ENCODE measurements at places on chromosomes 5 and 9.

DNA sequence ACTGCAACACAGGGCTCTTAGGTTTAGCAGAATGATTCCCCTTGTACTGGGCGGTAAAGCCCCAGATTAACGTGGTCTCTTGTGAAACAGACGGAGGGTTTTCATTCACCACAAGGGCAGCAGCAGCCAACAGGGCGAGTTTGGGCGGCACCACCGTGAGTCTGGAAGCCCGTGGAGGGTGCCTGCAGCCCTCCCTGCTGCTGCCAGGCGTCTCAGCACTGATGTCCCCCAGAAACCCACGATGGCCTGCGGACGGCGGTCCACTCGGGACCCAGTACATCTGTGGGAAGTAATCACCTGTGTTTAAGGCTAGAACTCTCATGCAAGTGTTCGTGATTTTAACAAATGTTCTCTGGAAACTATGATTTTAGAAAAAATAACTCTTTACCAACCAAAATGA, 67.8 kb downstream of the IRX2 start:
- DNase-seq = no peak

GRCh38 chr5:154296525-154297159, 106.1 kb downstream of the GALNT10 start:
- no peak for DNase-seq

GRCh38 chr5:5777013-5777412, 354.5 kb downstream of the ICE1 start:
- DNase-seq = no peak

- no peak for DNase-seq
Measured at GRCh38 chr5:146962801-146963355, 84.3 kb upstream of the PPP2R2B start.

- no peak for DNase-seq
Measured at GRCh38 chr9:115155037-115155436, 37.1 kb upstream of the TNC start.

DNA sequence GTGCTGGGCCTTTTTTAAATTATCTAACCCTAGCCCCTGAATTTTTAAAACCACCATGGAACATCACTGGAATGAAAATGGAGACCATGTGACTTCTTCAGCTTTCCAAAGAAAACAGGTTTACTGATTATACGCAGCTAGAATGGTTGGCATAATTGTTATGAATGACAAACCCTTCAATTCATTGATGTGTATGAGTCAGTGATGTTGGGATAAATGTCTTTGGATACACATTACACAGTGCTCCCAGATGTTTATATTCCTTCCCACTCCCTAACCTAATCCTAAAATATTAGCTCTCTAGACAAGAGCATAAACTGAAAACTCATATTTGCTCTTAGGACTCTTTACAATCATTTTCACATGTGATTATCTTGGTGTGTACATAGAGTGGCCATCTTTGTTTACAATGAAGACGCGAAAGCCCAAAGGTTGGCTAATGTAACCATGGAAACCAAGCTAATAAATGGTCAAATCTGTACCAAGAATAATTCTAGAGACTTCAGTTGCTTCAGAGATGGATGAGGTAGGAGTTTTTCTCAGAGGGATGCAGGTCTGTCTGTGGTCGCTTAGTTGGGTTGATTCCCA, 131.2 kb upstream of the HMHB1 start:
- no peak for DNase-seq

DNA sequence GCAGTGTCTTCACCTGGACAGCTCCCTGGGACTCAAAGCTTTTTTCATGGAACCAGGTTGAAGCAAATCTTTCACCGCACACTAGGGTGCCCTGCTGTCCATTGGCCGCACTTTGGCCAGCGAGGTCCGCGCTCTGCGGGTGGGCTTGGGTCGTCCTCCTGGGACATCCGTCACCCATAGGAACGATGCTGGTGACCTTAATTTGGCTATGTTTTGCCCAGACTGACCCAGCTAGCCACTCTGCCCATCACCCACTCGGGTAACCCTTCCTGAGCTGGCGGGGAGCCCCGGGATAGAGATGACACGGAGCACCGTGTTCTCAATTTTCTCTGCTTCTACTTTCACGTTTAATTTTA, 25.9 kb downstream of the ZDHHC11B start:
- no peak for DNase-seq

GRCh38 chr5:134079748-134080581, 34.5 kb upstream of the TCF7 start:
- peak; percentile 53 for DNase-seq

DNA sequence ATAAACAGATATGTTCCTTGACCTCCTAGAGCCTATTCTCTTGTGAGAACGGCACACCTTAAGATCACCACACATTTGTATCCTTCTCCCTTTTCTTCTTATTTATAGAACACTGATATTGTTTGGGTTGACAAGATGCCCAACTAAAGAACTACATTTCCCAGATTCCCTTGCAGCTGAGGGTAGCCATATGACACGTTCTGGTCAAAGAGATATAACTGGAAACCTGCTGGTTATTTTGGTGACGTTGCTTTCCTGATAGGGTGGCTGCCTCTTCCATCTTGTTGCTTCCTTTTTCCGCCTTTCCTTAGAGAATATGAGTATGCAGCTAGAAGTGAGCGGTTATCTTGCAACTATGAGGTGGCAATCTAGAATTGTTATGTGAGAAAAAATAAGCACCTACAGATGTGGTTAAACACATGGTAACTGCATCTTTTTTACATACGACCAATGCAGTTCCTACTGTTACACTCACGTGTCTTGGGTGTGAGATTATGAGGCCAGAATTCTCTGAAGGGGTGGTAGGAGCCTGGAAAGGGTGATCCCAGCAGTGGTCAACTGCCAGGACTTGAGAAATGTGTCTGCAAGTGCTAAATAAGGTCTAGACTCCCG, 72.9 kb downstream of the SEC61B start:
- no peak for DNase-seq

DNA sequence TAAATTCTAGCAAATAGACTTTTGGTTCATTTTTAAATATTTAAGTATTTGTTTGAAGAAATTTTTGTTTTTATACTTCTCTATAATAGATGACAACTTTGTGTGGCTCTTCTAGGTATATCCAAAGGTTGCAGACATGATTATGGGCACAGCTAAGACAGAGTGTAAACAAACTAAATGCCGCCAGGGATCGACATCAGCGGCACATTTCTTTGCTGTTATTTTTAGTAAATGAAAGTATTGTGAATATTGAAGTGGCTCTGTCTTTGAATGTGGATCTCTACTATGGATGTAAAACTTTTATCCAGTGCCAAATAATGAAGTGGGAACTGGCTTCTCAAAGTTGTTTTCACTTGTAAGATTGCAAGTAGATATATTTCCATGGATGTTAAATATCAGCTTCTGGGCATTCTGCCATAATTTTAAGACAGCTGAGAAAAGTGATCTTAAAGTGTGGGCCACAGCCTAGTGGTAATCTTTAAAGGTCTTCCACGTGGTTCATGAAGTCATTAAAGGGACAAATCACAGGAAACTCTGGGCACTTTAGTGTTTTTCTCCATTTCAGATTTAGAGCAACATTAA, 589.9 kb downstream of the ZNF608 start:
- no peak for DNase-seq

DNA sequence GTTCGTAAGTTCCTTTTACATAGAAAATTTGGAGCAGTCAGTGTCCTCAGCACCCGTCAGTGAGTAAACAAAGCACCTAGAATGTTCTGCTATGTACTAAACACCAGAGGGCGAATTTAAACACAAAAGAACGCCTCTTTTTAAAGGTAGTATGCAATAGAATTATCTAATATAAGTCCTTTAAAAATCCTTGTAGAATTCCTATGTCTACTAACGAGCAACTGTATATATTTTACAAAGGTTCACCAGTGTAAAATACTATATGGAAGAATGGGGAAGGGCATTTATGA, 499 bp upstream of the TMEM232 start:
- no peak for DNase-seq

- DNase-seq = no peak
Measured at GRCh38 chr9:114616684-114617520, 5.8 kb downstream of the TMEM268 start.
